ENCODE measurements at places on chromosomes 7 and 10. TPM values are rescaled to one million over a fixed set of nuclear protein-coding genes. Genes with fewer than 3 reads are reported as not detected.

Gene MKI67
- 0.50 TPM for polyA plus RNA-seq

- no peak for DNase-seq
- H3K4me1 ChIP-seq: peaks cover 45% of the 10 kb centered on the region
- no peak overlapping the region for H3K4me3 ChIP-seq
- H3K27me3 ChIP-seq: no peaks in the 10 kb centered on the region
- H3K36me3 ChIP-seq: no peaks in the 10 kb centered on the region
- peak overlapping the region; percentile 45 for H3K27ac ChIP-seq
Measured at GRCh38 chr10:124985162-124985561, 43.2 kb downstream of the ZRANB1 start.

DNA sequence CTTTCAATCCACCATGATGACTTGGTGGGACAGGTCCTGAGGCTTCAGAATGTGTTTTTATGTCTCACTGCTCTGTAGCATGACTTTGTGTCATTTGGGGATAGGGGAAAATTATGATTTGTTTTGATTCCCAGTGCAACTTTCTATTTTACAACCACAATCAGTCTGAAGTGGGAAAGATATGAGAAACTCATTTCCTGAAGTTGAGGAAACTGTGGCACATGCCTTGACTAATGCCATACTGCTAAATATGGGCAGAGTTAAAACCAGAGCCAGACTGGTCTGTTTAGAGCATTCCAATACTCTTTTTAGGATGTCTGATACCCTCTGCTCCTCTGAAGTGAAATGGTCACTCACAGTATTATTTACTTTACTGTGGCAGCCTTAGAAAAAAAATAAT, 307.7 kb downstream of the ADRA2A start:
- no peak overlapping the region for H3K4me3 ChIP-seq
- H3K27ac ChIP-seq: no peak overlapping the region

GRCh38 chr10:82068501-82068900, 193.5 kb downstream of the NRG3 start:
- no peak overlapping the region for H3K4me3 ChIP-seq
- H3K27ac ChIP-seq: no peak overlapping the region
- no peak for DNase-seq
- H3K4me1 ChIP-seq: no peaks in the 10 kb centered on the region
- no peaks in the 10 kb centered on the region for H3K27me3 ChIP-seq

Gene SP8
- polyA plus RNA-seq: not detected

DNA sequence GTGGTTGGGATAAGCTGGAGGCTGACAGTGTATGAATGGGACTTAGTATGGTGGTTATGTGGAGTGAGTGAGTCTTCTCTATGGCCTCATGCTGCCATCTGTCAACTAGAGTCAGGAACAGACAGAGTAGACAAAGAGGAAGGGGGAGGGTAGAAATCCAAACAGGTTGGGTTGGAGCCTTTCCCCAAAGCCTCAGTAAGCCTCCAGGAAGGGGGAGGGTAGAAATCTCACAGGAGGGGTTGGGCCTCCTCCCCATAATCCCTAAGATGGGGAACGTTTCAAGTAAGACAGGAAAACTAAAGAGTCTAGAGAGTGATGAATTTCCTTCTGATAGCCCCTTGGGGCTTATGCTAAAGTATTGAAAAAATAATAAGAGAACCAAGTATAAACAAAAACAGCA, 2.0 kb upstream of the AKR1B15 start:
- no peak overlapping the region for H3K27ac ChIP-seq
- H3K4me3 ChIP-seq: no peak overlapping the region
- no peak for DNase-seq
- no peaks in the 10 kb centered on the region for H3K27me3 ChIP-seq
- H3K36me3 ChIP-seq: no peaks in the 10 kb centered on the region

- H3K36me3 ChIP-seq: peaks cover 13% of the 10 kb centered on the region
- no peaks in the 10 kb centered on the region for H3K27me3 ChIP-seq
- peak overlapping the region; percentile 69 for H3K4me3 ChIP-seq
- H3K4me1 ChIP-seq: peaks cover 24% of the 10 kb centered on the region
Measured at GRCh38 chr7:50450590-50451032, 461 bp upstream of the FIGNL1 start.

GRCh38 chr10:63208986-63209385, 75.9 kb downstream of the NRBF2 start:
- no peak overlapping the region for H3K4me3 ChIP-seq
- H3K4me1 ChIP-seq: no peaks in the 10 kb centered on the region
- peaks cover 20% of the 10 kb centered on the region for H3K36me3 ChIP-seq
- H3K27ac ChIP-seq: no peak overlapping the region
- DNase-seq: no peak
- no peaks in the 10 kb centered on the region for H3K27me3 ChIP-seq

All from liver (tissue), 10 donors.